ENCODE measurements at places on chromosomes 5 and 9. TPM values are rescaled to one million over a fixed set of nuclear protein-coding genes. Genes with fewer than 3 reads are reported as not detected.

UIMC1 gene
- 40.0 TPM for total RNA-seq

ZNF618 gene
- 7.8 TPM for total RNA-seq

ZNF782 gene
- 1.8 TPM for total RNA-seq

FGF10 gene
- total RNA-seq = not detected

BASP1 gene
- 298 TPM for total RNA-seq

QRFP gene
- not detected for total RNA-seq

KLF9 gene
- 0.81 TPM for total RNA-seq

GMCL2 gene
- total RNA-seq = not detected

PDE6A gene
- total RNA-seq = 0.13 TPM

PKD2L2 gene
- total RNA-seq = not detected

BARHL1 gene
- total RNA-seq = not detected

SV2C gene
- total RNA-seq = not detected

SLC1A1 gene
- total RNA-seq = 1.1 TPM

ADAMTS12 gene
- total RNA-seq = 9.2 TPM

SHC3 gene
- 0.32 TPM for total RNA-seq

PRR16 gene
- total RNA-seq = not detected

GARIN3 gene
- total RNA-seq = not detected

TRIP13 gene
- total RNA-seq = 68.0 TPM

TRIM32 gene
- total RNA-seq = 23.1 TPM

CATSPER3 gene
- total RNA-seq = 0.40 TPM

LTC4S gene
- 0.25 TPM for total RNA-seq

TAF11L5 gene
- total RNA-seq = not detected

ORM2 gene
- not detected for total RNA-seq

GABBR2 gene
- 0.20 TPM for total RNA-seq

TNC gene
- total RNA-seq = 0.68 TPM

SLC6A19 gene
- total RNA-seq = 0.01 TPM

DNAJB5 gene
- 5.9 TPM for total RNA-seq

TAF11L11 gene
- total RNA-seq = 0.21 TPM

CYLC2 gene
- total RNA-seq = not detected

GZMA gene
- not detected for total RNA-seq

RASEF gene
- 9.2 TPM for total RNA-seq

LRRC19 gene
- not detected for total RNA-seq

CDH12 gene
- not detected for total RNA-seq

SURF1 gene
- 43.1 TPM for total RNA-seq

CCDC152 gene
- not detected for total RNA-seq

All from A549 treated with CORT108297 at 1 μM for 4 hours (cell line).